ENCODE measurements at places on chromosomes 7 and 10.

- no peak for DNase-seq
These were observed 215.7 kb downstream of the SNX10 start for GRCh38 chr7:26507108-26507987.

DNA sequence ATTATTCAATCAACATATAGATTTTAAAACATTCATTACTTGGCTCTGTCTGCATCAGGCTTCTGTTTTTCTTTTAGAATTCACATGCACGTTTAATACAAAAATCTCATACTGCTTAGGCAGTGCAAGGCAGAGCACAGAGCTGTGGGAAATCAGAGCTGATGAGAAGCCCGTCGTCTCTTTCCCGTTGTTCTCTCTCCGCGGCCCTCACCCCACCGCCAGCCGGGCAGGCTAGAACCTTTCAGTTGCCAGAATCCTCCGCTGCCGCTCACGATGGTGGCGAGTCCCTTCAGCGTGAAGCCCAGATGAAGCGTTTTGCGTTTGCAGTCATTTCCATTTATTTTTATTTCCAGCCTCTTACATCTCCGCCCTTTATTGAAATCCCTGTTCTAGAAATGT, 648.2 kb downstream of the SDK1 start:
- no peak for DNase-seq

DNA sequence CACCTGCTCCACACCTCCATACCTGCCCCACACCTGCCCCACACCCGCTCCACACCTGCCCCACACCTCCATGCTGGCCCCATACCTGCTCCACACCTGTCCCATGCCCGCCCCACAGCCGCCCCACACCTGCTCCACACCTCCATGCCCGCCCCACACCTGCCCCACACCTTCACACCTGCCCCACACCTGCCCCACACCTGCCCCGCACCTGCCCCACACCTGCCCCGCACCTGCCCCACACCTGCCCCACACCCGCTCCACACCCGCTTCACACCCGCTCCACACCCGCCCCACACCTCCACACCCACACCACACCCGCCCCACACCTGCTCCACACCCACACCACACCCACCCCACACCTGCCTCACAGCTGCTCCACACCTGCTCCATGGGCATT, 53.0 kb downstream of the PARP12 start:
- DNase-seq = no peak

GRCh38 chr10:97224483-97225435, 39.0 kb upstream of the SLIT1 start:
- no peak for DNase-seq

GRCh38 chr7:39504963-39505362, 61.2 kb upstream of the YAE1 start:
- DNase-seq = no peak

DNA sequence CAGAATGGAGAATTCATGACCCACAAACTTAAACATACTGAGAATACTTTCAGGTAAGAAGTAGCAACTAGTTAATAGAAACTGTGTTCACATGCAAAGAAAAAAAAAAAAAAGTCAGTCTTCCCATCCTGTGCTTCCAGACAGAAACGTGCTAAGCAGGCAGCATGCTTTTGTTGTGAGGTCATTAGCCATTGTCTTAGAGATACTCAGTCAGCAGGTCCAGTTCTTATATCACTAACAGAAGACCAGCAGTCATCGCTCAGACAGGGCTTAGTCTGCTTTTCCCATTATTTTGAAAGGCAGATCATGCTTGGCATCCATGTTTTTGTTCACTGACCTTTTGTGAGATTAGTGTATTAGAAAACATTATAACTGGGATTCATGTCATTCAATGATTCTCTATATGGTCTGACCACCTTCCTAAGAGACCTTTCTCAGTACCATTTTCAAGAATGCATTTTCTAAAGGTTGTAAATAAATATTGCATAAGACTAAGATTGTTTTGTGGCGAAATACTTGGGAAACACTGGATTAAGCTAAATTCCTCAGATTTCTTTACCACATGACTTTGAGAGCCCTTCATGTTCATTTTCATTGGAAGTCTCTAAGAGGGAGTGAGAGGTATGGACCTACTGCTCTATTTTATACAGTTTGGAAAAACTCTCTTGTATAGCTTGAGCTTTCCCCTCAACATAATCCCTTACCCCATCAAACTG, 45.0 kb upstream of the AGBL3 start:
- no peak for DNase-seq

- DNase-seq = no peak
These were observed 332.0 kb upstream of the FZD1 start for GRCh38 chr7:90931986-90932916.

DNA sequence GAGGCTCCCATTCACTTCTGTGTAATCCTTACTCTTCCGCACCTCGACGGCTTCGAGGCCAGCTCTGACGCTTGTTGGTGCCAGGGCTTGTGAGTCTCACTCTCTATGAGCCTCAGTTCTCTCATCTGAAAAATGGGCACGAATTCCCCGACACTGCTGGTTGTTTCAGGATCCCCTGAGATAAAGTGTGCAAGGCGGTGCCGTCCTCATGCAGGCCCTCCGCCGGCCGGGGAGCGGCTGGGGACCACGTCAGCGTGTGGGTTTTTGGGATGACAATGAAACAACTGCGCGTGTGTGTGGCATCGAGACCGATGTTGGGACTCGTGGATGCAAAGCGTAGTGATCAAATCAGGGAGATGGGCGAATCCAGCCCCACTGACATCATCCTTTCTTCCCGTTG, 75.6 kb downstream of the FOXL3 start:
- DNase-seq = no peak

- DNase-seq = no peak
These were observed 40.4 kb downstream of the KCTD7 start for GRCh38 chr7:66669088-66669487.

DNA sequence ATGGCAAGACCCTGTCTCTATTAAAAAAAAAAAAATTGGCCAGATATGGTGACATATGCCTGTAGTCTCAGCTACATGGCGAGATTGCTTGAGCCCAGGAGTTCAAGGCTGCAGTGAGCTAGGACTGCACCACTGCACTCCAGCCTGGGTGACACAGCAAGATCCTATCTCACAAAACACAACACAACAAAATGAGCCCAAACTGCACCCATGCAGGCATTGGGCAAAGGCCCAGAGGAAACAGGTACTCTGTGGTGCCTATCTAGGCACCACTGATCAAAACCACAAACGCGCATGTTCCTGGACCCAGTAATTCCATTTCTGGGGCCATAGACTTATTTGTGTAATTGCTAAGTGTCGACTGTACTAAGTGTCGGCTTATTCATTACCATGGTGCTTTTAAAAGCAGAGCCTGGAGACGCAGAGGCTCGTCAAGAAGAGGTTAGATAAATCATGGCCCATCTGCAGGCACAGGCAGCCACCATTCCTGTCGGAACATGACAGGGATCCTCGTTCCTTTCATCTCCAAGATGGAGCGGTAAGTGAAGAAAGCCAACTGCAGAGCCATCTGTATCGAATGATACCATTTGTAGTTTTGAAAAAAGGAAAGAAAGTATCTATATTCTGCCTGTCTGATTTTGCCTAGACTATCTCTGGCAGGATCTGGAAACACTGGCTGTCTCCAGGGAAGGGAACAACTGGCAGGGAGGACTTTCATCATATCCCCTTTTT, 160.4 kb upstream of the RHEB start:
- DNase-seq = no peak

GRCh38 chr10:38007991-38008390, 2.5 kb upstream of the ZNF33A start:
- DNase-seq = no peak
